ENCODE measurements at places on chromosomes 1 and 21.

DNA sequence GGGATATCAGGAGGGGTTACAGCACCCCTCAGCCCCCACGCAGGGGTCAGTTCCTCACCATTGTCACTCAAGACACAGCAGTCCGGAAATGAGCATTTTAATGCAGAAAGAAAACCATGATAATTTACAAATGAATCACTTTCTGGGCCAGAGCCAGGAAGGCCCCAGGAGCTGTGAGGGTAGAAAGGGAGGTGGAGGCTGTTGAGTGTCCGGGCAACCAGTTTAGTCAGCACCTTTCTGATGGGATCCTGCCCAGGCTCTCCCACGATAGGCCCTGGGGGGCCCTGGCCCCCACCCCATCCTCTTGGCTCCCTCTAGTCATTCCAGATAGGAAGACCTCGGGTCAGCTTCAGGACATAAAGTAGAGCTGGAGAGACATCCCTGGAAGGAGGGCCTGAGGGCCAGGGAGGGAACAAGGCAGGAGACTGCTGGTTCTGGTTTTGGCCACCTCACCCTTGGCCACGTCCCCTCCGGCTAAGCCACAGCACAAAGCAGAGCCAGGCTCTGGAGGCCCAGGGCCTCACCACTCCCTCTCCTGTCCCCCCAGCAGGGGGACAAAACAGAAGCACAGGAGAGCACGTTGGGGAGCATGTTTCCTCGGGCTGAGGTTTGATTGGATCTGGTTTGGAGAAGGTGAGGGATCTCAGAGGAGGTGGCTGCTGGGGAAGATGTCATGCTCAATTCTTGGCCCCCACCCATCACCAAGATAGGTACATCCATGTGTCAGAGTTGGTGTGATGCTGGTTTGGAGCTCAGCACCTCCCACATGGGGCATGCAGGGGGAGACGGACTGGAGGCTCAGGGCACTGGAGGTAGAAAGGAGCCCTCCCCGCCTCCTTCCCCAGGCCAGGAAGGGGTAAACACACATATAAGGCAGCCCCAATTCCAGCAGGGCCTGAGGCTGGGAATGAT lies 20.6 kb downstream of the ETNK2 start:
- DNase-seq: no peak

DNA sequence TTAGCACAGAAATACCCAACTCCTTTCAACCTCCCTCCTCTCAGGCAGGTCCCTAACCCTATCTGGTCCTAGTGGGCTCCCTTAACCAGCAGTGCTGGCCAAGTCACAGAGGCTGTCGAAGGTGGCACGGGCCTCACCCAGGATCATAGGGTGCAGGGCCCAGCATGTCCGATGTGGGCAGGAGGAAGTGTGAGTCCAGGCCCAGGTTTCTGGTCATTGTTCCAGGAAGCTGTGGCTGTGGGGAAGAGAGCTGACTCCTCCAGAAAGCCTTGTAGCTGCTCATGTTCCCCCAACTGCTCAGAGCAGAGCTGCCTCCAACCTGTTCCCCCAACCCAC lies 2.4 kb downstream of the CCDC17 start:
- no peak for DNase-seq

- DNase-seq: no peak
Observed at GRCh38 chr1:76281306-76281705, 206.8 kb downstream of the ST6GALNAC3 start.

- DNase-seq: no peak
Observed at GRCh38 chr1:96632045-96632664, 89.4 kb upstream of the PTBP2 start.

- DNase-seq: peak; percentile 56
Observed at GRCh38 chr1:18923756-18924211, 21.4 kb upstream of the ALDH4A1 start.

DNA sequence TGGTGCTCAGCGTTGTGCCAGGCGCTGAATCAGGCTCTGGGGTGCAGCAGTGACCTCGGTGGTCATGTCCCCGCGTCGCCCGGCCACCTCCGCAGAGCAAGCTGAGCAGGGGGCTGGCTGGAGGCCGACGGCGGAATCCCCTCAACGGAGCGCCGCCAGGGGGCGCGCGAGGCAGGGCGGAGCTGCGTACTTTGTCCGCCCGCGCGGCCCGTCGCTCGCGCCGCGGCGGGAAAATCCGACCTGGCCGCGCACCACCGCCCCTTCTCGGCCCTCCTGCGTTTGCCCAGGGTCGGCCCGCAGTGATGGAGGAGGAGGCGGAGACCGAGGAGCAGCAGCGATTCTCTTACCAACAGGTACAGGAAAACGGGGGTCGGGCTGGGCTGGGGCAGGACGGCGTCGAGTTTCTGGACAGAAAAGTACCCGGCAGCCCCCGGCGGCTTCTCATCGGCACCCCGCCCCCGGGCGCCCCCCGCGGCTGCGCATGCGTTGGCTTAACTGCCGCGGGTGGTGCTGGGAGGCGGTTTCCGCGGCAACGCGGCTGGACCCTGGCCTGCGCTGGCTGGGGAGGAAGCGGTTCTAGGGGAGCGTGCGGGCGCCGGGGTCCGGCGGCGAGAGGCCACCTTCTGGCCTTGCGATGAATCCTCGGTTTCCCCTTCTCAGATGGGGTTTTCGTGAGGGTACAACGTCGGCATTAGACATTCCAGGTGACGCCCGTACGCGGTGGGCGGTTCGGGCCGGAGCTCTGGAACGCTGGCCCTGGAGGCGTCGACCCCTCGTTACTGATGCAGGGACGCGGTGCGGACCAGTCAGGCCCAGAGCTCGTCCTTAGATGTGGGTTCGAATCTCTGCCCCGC lies at the start of gene CENPS:
Gene CENPS (plus strand): TSS at position 218 of the 854 bp plus-strand sequence. CDS start 85 bp downstream, at position 303.
- DNase-seq: peak; percentile 99

DNA sequence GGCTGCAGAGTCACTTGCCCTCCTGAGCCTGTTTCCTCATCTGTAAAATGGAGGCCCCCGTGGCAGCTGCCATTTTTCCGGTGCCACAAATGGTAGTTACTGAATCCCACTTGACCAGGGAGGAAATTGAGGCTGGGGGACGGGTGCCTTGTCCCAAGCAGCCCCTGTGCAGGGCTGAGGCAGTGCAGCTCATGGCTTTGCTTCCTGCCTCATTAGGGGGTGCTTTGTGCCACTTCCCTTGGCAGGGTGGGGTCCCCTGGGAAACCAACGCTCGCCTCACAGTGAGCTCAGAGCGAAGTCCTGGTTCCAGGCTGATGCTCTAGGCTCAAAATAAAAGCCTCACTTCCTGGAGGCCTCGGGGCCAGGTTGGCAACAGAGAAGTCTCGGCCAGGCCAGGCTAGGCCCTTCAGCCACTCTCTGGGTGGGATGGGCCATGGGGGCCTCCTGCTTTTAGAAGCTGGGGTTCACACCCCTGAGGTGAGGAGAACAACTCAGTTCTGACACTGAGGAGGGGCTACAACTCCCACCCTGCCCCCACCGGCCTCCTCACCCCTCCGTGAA lies 6.8 kb downstream of the LAPTM5 start:
- DNase-seq: no peak

GRCh38 chr1:186440584-186440983 lies 20.3 kb downstream of the PDC start:
- DNase-seq: no peak

DNA sequence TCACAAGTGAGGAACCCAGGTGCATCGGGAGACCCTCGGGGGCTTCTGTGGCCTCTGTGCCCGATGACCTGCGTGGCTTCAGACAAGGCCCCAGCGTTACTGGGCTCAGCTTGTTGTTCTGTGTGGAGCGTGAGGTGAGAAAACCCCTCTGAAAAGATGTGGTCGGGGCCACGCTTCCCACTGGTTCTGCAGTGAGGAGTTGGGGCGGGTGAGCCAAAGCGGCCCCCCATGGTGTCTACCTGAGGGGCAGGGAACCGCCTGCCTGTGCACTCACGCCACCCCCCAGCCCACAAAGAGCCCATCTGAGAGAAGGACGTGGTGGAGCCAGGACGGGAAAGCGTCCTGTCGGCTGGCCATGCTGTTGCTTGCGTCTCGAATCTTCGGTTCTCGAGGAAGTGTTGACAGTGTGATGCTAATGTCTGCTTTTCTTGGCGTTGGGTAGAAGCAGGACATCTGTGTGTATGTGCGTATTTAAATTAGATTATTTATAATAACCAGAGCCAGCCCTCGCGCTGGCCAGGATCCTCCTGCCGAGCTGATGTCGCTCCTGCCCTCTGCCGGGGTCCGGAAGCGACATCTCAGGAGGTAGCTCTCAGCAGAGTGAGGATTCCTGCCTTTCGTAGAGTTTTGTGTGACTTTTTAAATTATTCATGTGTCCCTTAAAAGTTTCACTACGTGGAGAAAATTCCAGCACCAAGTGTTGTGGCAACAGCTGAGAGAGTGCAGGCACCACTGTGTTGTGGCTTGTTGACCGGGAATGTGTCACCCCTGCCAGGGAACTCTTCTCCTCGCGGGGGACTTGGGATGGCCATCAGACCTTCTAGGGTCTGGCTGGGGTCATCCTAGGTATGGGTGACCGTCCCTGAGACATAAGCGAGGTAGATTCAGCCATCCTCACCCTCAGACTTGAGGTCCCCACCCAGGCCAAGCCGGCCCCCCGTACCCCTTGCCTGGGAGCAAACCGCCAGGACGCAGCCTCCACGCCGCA lies 15.3 kb downstream of the TMEM201 start:
- no peak for DNase-seq

- DNase-seq: no peak
Observed at GRCh38 chr1:35524106-35524505, 33.1 kb downstream of the KIAA0319L start.

GRCh38 chr1:24699628-24700027 lies 45.6 kb upstream of the CLIC4 start:
- no peak for DNase-seq

GRCh38 chr1:154758346-154758745 lies 111.7 kb downstream of the KCNN3 start:
- DNase-seq: no peak

- DNase-seq: no peak
Observed at GRCh38 chr1:45647248-45648021, 23.6 kb upstream of the CCDC17 start.

GRCh38 chr1:107293901-107294613 lies 153.2 kb downstream of the NTNG1 start:
- DNase-seq: no peak

DNA sequence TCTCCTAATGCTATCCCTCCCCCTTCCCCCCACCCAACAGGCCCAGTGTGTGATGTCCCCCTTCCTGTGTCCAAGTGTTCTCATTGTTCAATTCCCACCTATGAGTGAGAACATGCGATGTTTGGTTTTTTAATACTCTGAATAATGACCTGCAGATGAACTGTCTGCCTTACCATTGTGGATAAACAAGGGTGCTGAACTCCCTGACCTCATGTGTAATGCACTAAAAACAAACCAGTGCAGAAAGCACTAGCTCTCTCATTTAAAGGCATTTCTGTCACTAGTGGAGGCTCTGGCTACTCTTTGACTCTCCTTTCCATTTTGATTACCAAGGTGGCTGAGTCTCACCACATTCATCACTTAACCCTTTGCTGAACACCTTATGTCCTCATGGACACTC lies 23.1 kb upstream of the TRAF3IP3 start:
- DNase-seq: no peak

GRCh38 chr1:160744199-160744851 lies 5.3 kb downstream of the SLAMF7 start:
- DNase-seq: no peak

GRCh38 chr1:169312084-169312954 lies 55.3 kb downstream of the NME7 start:
- no peak for DNase-seq
